ENCODE measurements at places on chromosomes 13 and 19. TPM values are rescaled to one million over a fixed set of nuclear protein-coding genes. Genes with fewer than 3 reads are reported as not detected.

GRCh38 chr19:7722231-7722651 is 9.7 kb downstream of the CLEC4G start:
- no peak for DNase-seq

DNA sequence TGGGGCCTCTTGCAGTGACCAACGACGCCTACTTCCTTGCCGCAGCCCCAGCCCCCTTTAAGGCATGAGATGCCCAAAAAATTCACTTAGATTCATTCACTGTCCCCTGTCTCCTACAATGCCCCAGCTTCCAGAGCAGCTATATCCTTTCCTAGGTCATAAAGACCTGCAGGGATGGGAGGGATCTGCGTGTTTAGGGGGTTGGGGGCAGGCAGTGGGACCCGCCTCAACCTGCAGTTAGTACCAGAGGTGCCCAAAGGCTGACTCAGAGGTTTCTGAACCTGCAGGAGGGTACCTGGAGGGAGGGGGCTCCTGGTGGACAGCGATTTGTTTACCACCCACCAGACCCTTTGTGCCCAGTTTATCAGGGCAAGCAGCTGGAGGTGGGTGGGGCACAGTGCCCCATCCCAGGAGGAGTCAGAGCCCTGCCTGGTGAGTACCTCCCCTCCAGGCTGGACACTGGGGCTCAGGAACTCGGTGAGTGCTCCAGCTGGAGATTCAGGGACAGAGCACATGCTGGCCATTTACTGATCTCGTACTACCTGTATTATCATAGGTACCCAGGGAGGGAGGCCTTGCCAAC is 10.1 kb downstream of the RPS28 start:
- no peak for DNase-seq

DNA sequence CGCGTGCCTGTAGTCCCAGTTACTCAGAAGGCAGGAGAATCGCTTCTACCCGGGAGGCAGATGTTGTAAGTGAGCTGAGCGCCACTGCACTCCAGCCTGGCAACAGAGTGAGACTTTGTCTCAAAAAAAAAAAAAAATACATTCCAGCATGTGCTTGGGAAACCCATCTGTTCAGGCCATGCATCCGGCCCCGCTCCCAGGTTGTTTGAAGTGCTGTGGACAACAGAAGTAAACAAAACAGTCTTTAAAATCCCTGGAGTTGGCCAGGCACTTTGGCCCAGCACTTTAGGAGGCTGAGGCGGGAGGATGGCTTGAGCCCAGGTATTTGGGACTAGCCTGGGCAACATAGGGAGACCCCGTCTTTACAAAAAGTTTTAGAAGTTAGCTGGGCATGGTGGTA is 3.2 kb upstream of the PTPRS start:
- DNase-seq = no peak

CCDC106 gene
- total RNA-seq = 47.8 TPM

FFAR2 gene
- total RNA-seq = not detected

SYNE4 gene
- total RNA-seq = 1.1 TPM
